HFFc6 (cell line): ENCODE measurements at places on chromosomes 11 and 22. TPM values are rescaled to one million over a fixed set of nuclear protein-coding genes. Genes with fewer than 3 reads are reported as not detected.

DNA sequence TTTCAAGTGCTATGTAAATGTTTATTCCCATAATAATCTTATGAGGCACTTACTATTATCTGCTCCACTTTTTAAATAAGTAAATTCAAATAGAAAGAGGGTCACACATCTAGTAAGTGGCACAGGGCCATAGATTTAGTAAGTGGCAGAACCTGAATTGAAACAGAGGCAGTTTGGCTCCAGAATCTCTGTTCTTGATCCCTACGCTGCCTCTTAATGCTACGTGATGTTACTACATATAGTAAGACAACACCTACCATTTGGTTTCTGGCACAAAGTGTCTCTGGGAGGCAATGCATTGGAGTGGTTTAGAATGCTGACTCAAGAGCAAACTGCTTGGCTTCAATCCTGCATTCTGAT, 1018.3 kb downstream of the DLG2 start:
- no peak for DNase-seq

- DNase-seq = no peak
These were observed 35.2 kb downstream of the NARS2 start for GRCh38 chr11:78539506-78539905.

ANO5 gene
- not detected in 3 replicates for total RNA-seq

P2RX6 gene
- total RNA-seq = 1.6 to 3.8 TPM (median 2.4 TPM) in 3 replicates

DNA sequence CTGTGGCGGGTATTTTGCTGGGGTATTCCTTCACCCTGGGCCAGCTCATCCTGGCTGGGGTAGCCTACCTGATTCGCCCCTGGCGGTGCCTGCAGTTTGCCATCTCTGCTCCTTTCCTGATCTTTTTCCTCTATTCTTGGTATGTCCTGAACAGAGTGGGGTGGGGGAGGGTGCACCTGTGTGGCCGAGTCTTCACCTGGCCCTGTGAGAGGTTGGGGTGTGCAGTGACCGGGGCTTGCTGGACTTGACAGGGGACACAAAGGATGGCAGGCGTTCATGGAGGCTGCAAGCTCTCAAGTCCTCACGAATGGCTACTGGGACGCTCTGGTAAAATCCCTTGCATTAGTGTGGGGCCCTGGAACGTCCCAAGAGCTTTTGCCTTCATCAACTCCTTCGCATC, 39.3 kb downstream of the CAPN1 start:
- DNase-seq = no peak
